Left hindlimb (tissue), 1 donor: ENCODE measurements at places on chromosomes 12 and 14.

DNA sequence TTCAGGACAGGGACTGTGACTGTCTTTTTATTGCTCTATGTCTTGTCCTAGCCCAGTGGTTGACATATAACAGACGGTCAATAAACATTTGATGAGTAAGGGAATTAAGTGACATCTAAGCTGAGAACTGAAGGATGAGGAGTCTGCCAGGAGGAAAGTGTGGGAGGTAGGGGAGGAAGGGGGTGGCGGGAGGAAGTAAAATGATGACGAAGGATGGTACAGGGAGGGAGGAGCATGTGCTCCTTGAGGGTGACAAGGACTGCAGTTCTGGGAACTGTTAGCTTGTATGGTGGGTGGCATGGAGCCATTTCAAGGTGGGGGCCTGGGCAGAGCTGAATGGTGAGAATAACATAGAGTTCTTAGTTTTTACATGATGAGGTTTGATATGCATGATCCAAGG lies 64.4 kb downstream of the RGS6 start:
- no peak for DNase-seq

- no peak for DNase-seq
Measured at GRCh38 chr12:67722296-67722695, 73.8 kb downstream of the DYRK2 start.

GRCh38 chr14:99878563-99878962 lies 85.3 kb downstream of the EML1 start:
- DNase-seq: no peak

GRCh38 chr12:13941258-13942249 lies 39.8 kb downstream of the GRIN2B start:
- DNase-seq: no peak

- DNase-seq: no peak
Measured at GRCh38 chr12:121934309-121934664, 15.9 kb downstream of the CFAP251 start.
